ENCODE measurements at places on chromosomes 2 and 18. TPM values are rescaled to one million over a fixed set of nuclear protein-coding genes. Genes with fewer than 3 reads are reported as not detected.

- no peak for DNase-seq
Measured at GRCh38 chr2:231525248-231526163, 4.7 kb downstream of the NMUR1 start.

GRCh38 chr2:222319586-222320435 is 21.0 kb upstream of the PAX3 start:
- DNase-seq = no peak

GRHL1 gene
- total RNA-seq = 0.82 TPM

DNA sequence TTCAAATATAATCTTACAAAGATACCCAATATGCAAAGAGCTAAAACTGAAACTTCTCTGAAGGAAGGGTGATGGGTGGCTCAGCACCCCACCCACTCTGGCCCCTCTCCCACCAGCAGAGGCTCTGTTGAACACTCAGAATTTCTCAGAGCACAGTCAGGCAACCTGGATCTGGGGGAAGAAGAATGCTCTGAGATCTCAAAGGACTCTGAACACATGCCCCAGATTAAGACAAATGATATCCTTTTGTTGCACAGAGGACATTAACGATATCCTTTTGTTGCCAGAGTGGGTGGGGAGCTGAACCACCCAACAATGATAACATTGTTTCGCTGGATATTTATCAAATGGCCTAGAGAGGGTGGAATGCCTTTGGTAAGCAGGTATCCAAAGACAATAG is 104.8 kb downstream of the LBH start:
- DNase-seq = no peak
